RKO (cell line): ENCODE measurements at places on chromosomes 6 and 20.

DNA sequence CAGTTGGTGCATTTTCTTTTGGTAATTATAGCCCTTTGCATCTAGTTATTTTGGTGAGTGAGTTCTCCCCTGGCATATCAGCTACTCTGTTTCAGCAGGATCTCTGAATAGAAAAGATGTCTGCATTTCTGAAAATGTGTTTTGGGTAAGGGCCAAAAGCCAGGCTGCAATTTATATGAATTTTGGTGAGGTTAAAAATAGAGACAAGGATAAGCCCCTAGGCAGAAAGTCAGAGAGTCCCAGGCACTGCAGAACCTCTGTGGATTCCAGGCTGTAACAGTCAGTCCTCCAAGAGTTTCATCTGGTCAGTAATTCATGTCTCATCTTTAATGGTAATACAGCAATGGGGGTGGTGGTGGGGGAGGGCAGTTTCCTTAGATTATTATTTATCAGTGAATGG lies 53.0 kb downstream of the HDGFL1 start:
- DNase-seq, result no peak

- DNase-seq, result no peak
These were observed 364.3 kb upstream of the HS3ST5 start for GRCh38 chr6:114707081-114707620.

DNA sequence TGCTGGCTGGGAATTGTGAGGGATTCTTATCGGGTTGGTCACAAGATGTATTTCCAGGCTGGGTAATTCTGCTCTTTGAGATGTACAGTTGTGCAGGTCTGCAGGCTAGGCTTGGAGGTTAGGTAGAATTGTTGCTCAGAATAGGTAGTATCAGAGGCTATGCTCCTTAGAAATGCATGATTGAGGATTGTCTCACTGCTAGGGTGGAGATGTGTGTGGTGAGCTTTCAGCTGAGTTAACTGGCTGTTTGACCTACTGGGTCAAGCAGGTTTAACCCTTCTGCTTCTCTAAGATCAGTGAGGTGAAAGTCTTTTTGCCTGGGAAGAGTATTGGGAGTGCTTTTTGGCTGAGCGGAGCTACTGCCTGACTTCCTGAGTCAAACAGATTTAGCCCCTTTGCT lies 701.1 kb downstream of the UTRN start:
- DNase-seq, result no peak

DNA sequence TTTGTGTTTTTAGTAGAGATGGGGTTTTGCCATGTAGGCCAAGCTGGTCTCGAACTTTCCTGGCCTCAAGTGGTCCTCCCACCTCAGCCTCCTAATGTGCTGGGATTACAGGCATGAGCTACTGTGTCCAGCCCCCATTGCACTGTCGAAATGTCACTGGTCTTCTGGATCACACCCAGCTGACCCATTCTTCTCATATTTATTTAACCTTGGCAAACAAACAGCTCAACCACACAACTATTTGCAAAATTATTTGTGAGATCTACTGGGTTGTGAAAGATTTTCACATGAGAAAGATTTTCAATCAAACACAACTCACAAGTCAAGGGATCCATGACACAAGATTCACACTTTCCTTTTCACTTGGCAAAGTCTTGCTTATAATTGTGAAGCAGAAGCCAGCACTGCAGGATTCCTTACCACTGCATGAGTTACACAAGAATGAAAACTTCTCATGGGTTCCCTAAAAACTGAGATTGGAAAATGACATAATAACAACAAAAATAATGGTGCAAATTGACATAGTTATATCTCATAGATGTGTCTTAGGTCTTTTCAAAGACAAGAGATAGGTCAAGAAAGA lies 2.0 kb upstream of the CST9L start:
- no peak for DNase-seq

DNA sequence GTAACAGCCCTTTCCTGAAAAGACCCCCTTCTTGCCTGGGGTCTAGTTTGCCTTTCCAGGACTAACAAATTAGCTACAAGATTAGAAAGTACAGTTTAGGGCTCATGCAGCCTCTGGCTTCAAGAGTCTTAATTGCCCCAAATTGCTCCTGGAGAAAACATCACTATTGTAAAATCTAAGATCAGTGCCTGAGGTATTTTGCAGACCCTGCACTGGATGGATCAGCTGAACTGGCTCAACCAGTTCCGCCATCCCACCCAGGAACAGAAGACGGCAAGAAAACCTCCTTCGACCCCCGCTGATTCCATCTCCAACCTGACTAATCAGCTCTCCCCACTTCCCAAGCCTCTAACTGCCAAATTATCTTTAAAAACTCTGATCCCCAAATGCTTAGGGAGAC lies 236.5 kb upstream of the KCNG1 start:
- DNase-seq, result no peak
